ENCODE measurements at places on chromosomes 16 and 17. TPM values are rescaled to one million over a fixed set of nuclear protein-coding genes. Genes with fewer than 3 reads are reported as not detected.

Gene CASKIN1
- 0.09 TPM for total RNA-seq

Gene ZNF652
- 34.4 TPM for total RNA-seq

Gene PRR29
- 1.5 TPM for total RNA-seq

Gene QPRT
- total RNA-seq = 13.3 TPM

Gene TK1
- total RNA-seq = 164 TPM

DNA sequence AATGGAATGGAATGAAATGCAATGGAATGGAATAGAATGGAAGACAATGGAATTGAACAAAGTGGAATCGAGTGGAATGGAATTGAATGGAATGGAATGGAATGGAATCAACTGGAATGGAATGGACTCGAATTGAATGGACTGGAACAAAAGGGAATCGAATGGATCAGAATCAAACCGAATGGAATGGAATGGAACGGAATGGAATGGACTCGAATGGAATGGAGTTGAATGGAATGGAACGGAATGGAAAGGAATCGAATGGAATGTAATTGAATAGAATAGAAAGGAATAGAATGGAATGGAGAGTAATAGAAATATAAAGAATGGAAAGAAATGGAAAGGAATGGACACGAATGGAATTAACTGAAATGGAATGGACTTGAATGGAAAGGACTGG, 475.2 kb upstream of the WSB1 start:
- H3K4me3 ChIP-seq = no peak overlapping the region
- no peaks in the 10 kb centered on the region for H3K4me1 ChIP-seq
- no peak overlapping the region for H3K27ac ChIP-seq
- DNase-seq = no peak

GRCh38 chr17:43587647-43588046, 41.5 kb upstream of the ETV4 start:
- peaks cover 8% of the 10 kb centered on the region for H3K27me3 ChIP-seq
- no peak overlapping the region for H3K4me3 ChIP-seq
- H3K4me1 ChIP-seq = no peaks in the 10 kb centered on the region
- H3K27ac ChIP-seq = no peak overlapping the region
- DNase-seq = no peak

- peak; percentile 78 for DNase-seq
- H3K4me3 ChIP-seq = peak within 1 kb of the TSS; percentile 85
- peak within 1 kb of the TSS; percentile 68 for H3K27ac ChIP-seq
- peaks cover 13% of the 10 kb centered on the region for H3K27me3 ChIP-seq
- H3K36me3 ChIP-seq = peaks cover 33% of the 10 kb centered on the region
Measured at GRCh38 chr16:82011199-82011641, at the start of gene SDR42E1. SDR42E1 (minus strand) TSS chr16:82011470; CDS start chr16:82000858, 10,612 bp downstream.

- no peak overlapping the region for H3K4me3 ChIP-seq
- no peaks in the 10 kb centered on the region for H3K4me1 ChIP-seq
- no peaks in the 10 kb centered on the region for H3K36me3 ChIP-seq
- no peak overlapping the region for H3K27ac ChIP-seq
- no peak for DNase-seq
- H3K27me3 ChIP-seq = no peaks in the 10 kb centered on the region
Measured at GRCh38 chr17:12431188-12431587, 234.5 kb upstream of the MYOCD start.

DNA sequence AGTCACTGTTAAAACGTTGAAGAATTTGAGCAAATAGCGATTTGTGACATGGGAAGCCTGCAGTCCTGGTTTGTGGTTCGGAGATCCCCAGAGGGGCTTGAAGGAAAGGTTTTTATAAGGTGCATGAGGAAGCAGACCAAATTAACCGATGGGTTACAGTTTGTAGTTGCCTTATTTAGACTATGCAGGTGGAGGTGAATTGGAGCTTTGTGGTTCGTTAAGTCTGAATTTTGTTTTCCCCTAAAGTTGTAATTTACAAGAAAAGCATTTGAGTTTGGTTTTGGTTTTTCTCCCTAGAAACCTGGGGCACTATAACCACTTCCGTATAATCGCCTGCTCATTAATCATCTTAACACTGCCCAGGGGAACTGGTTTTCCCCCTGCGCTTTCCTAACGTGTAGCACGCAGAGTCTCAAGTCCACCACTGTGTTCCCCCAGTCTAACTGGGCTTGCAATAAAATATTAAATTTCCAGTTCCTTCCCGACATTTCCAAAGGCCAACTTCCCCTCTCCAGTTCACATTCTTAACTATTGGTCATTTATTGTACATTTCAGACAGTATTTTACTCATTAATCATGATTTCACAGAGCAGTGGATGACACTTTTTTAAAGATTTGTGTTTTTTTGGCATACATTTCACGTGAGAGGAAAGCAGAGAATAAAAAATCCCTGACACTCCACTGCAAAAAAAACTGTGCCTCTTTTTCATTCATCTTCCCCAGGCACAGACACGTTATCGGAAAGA, 932 bp downstream of the ZNF267 start:
- H3K36me3 ChIP-seq = peaks cover 70% of the 10 kb centered on the region
- H3K4me3 ChIP-seq = peak overlapping the region; percentile 82
- DNase-seq = peak; percentile 64
- no peaks in the 10 kb centered on the region for H3K27me3 ChIP-seq

DNA sequence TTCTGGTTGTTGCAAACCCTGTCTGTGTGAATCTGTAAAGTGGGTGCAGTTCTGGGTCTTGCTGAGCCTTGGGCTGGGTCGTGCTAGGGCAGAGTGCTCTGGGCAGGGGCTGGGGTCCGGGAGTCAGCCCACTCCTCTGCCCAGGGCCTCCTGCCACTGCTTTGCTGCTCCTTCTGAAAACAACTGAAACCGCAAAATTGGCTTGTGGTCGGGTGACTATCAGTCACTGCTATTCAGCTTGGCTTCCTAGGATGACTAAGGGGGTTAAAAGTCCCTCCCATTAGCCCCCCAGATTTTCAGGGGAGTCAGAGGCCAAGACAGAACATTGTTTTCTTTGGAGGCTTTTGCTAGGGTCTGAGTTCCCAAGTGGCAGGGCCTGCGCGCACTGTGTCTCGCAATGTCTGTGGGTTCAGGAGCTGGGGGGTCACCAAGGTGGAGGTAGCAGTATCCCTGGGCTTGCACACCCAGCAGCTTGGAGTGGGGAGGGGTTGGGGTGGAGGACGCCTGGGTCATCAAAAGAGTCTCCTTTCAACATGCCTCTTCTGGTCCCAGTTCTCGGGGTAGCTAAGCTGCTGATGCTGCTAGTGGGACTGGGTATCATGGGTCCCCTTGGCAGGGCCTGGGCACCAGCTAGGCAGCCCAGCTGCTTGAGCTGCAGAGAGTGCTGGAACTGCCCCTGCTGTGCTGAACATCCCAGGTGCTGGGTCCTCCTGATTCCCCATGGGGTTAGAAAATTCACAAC, 13.5 kb upstream of the TBX21 start:
- peak overlapping the region; percentile 46 for H3K4me3 ChIP-seq
- peak overlapping the region; percentile 90 for H3K27ac ChIP-seq
- H3K4me1 ChIP-seq = peaks cover 81% of the 10 kb centered on the region
- DNase-seq = peak; percentile 96
- no peaks in the 10 kb centered on the region for H3K36me3 ChIP-seq

GRCh38 chr17:78072961-78073360, 55.6 kb downstream of the TMC6 start:
- no peaks in the 10 kb centered on the region for H3K4me1 ChIP-seq
- H3K36me3 ChIP-seq = peaks cover 25% of the 10 kb centered on the region
- no peaks in the 10 kb centered on the region for H3K27me3 ChIP-seq
- H3K4me3 ChIP-seq = no peak overlapping the region
- no peak for DNase-seq
- H3K27ac ChIP-seq = no peak overlapping the region

DNA sequence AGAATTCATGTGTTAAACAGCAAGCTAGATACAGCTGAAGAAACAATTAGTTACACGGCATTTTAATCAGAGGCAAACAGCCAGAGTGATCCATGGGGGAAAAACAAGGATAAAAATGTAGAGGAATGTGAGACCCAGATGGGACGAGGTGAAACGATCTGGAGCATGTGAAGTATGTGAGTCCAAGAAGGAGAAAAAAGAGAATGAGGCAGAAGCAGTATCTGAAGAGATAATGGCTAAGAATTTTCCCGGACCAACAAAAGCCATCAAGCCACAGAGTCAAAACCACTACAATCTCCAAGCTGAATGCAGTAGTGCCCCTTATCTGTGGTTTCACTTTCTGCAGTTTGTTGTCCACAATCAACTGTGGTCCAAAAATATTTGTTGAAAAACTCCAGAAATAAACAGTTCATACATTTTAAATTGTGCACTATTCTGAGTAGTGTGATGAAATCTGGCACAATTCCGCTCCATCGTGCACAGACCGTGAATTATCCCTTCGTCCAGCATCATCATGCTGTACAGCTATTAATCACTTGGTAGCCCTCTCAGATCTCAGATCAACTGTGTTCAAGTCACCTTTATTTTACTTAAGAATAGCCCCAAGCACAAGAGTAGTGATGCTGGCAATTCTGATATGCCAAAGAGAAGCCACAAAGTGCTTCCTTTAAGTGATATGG, 18.8 kb downstream of the MYH10 start:
- DNase-seq = no peak
- H3K27ac ChIP-seq = no peak overlapping the region
- no peak overlapping the region for H3K4me3 ChIP-seq
- no peaks in the 10 kb centered on the region for H3K4me1 ChIP-seq
- H3K36me3 ChIP-seq = no peaks in the 10 kb centered on the region

GRCh38 chr17:80274331-80274730, 13.7 kb downstream of the RNF213 start:
- H3K27ac ChIP-seq = peak overlapping the region; percentile 62
- H3K4me3 ChIP-seq = peak overlapping the region; percentile 26
- H3K36me3 ChIP-seq = peaks cover 51% of the 10 kb centered on the region
- peaks cover 40% of the 10 kb centered on the region for H3K4me1 ChIP-seq

- DNase-seq = no peak
- peaks cover 17% of the 10 kb centered on the region for H3K27me3 ChIP-seq
- H3K36me3 ChIP-seq = no peaks in the 10 kb centered on the region
- H3K27ac ChIP-seq = no peak overlapping the region
Measured at GRCh38 chr17:44374306-44375195, 10.9 kb upstream of the FAM171A2 start.

DNA sequence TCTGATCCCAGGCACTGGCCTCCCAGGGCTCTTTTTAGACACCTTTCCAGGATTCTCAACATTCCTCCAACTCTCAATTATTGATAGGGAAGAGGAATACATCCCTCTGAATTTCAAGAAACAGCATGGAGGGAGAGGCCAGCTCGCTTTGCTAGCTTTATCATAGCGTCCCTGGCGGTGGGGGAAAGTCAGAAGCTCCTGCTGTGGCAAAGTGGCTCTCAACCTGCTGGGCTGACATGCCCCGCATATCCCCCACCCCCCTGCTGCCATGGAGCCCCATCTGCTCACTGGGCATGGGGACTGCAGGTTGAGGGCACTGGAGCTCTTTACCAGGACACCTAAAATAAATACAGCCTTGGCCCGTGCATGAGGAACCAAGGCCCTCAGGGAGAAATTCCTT, 140.3 kb downstream of the SLC39A11 start:
- H3K27me3 ChIP-seq = no peaks in the 10 kb centered on the region
- DNase-seq = no peak
- H3K36me3 ChIP-seq = no peaks in the 10 kb centered on the region

- peak; percentile 46 for DNase-seq
- H3K36me3 ChIP-seq = no peaks in the 10 kb centered on the region
- H3K27ac ChIP-seq = no peak overlapping the region
- H3K27me3 ChIP-seq = peaks cover 16% of the 10 kb centered on the region
- peaks cover 9% of the 10 kb centered on the region for H3K4me1 ChIP-seq
Measured at GRCh38 chr17:19724501-19725420, 8.4 kb upstream of the SLC47A2 start.

- no peak overlapping the region for H3K4me3 ChIP-seq
- H3K27me3 ChIP-seq = no peaks in the 10 kb centered on the region
- H3K27ac ChIP-seq = no peak overlapping the region
- H3K36me3 ChIP-seq = no peaks in the 10 kb centered on the region
- DNase-seq = no peak
- no peaks in the 10 kb centered on the region for H3K4me1 ChIP-seq
Measured at GRCh38 chr16:54846766-54847165, 83.9 kb upstream of the IRX5 start.

GRCh38 chr16:19011169-19011731, 27.5 kb downstream of the TMC7 start:
- H3K36me3 ChIP-seq = no peaks in the 10 kb centered on the region
- H3K4me1 ChIP-seq = no peaks in the 10 kb centered on the region
- no peak for DNase-seq
- H3K27ac ChIP-seq = no peak overlapping the region
- no peak overlapping the region for H3K4me3 ChIP-seq
- H3K27me3 ChIP-seq = no peaks in the 10 kb centered on the region

- peaks cover 1% of the 10 kb centered on the region for H3K27me3 ChIP-seq
- H3K36me3 ChIP-seq = no peaks in the 10 kb centered on the region
- no peaks in the 10 kb centered on the region for H3K4me1 ChIP-seq
Measured at GRCh38 chr17:77312061-77312701, 171.4 kb downstream of the SEC14L1 start.

DNA sequence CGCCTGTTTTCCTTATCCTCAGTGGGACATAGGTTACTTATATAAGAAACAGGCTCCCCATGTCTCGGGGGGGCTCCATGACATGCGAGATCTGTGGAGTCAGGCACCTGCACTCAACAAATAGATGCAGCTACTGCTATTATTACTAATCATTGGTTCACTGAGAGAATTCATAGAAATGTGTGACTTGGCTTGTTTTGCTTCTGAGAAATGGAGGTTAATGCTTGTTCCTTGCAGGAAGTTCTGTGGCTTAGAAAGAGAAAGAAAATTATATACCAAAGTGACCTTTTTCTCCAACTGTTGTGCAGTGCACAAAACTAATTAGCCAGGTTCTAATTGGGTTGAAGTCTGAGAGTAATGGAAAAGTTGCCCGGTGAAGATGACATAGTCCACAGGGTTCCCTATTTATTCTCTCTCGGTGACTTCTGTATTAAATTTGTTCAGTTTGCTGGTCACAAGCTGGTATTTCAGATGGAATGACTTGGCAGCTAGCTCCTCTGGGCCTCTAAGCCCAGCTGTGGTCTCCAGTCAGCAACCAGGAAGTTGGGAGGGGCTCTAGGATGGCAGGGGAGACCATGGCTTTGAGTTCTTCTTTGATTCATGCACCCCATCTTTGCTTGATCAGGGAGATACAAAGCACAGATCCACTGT, 17.6 kb upstream of the MAF start:
- H3K4me1 ChIP-seq = peaks cover 65% of the 10 kb centered on the region
- peak; percentile 72 for DNase-seq
- peaks cover 27% of the 10 kb centered on the region for H3K36me3 ChIP-seq
- peak overlapping the region; percentile 93 for H3K27ac ChIP-seq
- peaks cover 17% of the 10 kb centered on the region for H3K27me3 ChIP-seq
- peak overlapping the region; percentile 41 for H3K4me3 ChIP-seq

- H3K4me3 ChIP-seq = no peak overlapping the region
- H3K27me3 ChIP-seq = peaks cover 12% of the 10 kb centered on the region
- DNase-seq = no peak
- no peaks in the 10 kb centered on the region for H3K36me3 ChIP-seq
- no peak overlapping the region for H3K27ac ChIP-seq
Measured at GRCh38 chr17:34671191-34671590, 91.8 kb downstream of the TMEM132E start.

- no peaks in the 10 kb centered on the region for H3K4me1 ChIP-seq
- DNase-seq = no peak
- no peak overlapping the region for H3K4me3 ChIP-seq
- no peaks in the 10 kb centered on the region for H3K36me3 ChIP-seq
- H3K27ac ChIP-seq = no peak overlapping the region
Measured at GRCh38 chr16:75921281-75921680, 195.0 kb upstream of the CPHXL start.

Measured in activated CD8-positive, alpha-beta memory T cell treated with anti-CD3 and anti-CD28 coated beads, Interleukin-2, amount 10 ng/mL, durations not matched to agents 7 days and 5 days (primary cell).